LHCN-M2 (cell line): ENCODE measurements at places on chromosomes 5 and 9.

DNA sequence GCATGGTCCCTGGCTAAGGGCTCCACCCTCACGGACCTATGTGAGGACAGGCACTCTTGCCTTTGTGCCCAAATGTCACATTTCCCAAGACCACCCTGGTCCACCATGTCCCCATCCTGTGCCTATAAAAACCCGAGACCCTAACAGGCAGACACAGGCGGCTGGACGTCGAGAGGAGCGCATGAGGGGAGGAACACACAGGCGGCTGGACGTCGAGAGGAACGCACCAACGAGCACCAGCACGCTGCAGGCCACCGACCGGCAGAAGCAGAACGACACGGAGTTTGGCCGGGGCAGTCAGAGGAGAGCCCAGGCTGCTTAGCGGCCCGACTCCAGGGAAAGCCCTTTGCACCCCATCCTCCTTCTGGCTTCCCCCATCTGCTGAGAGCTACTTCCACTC, 119.9 kb downstream of the ADAMTS2 start:
- DNase-seq, result no peak

- DNase-seq, result no peak
Measured at GRCh38 chr9:326667-327066, 112.0 kb downstream of the DOCK8 start.

GRCh38 chr9:120936011-120936763, 9.6 kb upstream of the TRAF1 start:
- peak; percentile 94 for DNase-seq

DNA sequence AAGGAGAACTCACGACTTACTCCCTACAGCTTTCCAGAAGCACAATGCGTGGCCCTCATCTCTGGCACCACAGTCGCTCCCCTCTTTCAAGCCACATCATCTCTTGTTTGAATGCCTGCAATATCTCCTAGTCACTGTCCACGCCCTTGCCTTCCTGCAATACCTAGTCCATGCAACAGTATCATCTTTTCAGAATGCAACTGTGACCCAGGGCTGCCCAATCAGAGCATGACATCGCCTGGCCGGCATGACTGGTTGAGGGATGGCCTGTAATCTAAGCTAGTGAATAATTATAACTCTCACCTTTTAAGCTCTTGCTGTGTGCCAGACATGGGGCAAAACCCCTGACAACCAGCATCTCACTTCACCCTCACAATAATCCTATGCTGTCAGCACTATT, 52.5 kb upstream of the CPEB4 start:
- no peak for DNase-seq

GRCh38 chr5:173944511-173944910, 44.5 kb upstream of the C5orf47 start:
- no peak for DNase-seq
